Hematopoietic multipotent progenitor cell treated with erythropoietin and hydrocortisone succinate and interleukin-3 and kit ligand, for 15 days (in vitro differentiated cells): ENCODE measurements at places on chromosomes 6 and 20.

- no peak for DNase-seq
These were observed 36.1 kb downstream of the KIF16B start for GRCh38 chr20:16537025-16537665.

GRCh38 chr6:13120483-13121482 is 207.6 kb downstream of the TBC1D7 start:
- no peak for DNase-seq

GRCh38 chr6:121285041-121285440 is 49.2 kb downstream of the TBC1D32 start:
- DNase-seq: no peak

DNA sequence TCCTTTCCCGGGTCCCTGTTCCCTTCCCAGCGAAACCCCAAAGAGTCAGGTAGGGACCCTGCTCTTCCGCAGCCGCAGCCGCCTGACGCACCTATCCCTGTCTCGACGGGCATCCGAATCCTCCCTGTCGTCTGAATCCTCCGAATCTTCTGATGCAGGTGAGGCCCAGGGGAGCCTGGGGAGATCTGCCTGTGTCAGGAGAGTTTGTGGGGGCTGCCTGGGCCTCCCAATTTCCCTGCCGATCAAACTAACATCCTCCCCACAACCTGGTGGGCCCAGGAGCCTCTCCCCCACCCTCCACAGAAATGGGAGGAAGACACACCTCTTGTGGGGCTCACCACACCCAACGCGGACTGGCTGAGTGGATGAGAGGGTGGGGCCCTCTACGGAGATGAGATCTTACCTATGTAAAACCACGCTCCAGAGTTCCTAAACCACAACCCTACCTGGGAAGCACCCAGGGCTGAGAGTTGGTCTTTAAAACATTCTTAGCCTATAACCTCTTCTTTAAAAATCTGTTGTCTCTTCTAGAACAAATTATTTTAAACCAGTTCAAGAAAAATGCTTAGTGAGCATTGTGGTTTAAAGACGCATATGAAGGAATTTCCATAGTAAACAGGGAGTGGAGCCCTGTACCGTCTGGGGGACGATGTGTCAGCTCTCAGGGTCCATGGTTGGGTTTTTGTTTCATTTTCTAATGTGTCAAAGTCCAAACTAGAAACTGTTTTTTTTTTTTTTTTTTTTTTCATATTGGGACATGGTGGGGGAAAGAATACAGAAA is 1.7 kb downstream of the CDC25B start:
- peak; percentile 48 for DNase-seq

- no peak for DNase-seq
These were observed 379.0 kb downstream of the PHF3 start for GRCh38 chr6:64014595-64014994.

DNA sequence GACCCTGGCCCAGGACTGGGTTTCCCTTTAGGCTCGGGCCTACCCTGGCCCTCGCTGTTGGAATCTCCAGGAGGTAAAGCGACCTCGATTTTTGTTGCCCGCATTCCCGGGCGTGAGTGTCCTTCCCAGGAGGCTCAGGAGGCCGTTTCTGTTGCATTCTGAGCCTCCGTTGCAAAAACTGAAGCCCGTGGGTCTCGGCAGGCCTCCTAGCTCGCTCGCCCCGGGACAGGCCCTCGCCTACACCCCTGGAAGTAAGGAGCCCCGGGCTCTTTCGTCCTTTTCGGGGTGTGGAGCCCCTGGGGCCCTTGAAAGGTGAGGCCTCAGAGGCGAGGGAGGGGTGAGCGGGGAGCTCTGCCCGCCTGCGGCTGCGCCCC is 2.3 kb downstream of the NR2E1 start:
- no peak for DNase-seq

DNA sequence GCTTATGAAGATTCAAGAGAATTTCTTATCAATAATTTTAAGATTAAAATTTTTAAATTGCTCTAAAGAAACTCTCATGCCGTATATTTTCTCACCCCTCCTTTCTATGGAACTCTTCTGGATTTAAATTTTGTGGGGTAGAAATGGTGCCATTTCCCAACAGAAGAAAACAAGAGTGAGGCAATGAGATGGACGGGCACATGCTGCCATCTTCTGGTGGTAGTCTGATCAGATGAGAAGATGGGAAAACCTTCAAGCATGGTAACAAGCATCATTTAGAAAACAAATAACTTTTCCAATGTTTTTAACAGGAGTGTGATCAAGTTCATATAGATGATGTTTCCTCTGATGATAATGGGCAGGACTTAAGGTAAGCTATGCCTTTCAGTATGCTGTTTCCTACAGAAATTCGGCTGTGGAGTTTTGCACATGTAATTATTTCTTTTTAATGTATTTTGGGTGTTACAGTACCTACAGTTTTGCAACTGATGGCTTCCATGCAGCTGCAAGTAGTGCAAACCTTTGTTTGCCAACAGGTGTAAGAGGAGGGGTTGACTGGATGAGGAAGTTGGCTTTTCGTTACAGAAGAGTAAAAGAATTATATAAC is 271.4 kb downstream of the EYA4 start:
- peak; percentile 14 for DNase-seq

DNA sequence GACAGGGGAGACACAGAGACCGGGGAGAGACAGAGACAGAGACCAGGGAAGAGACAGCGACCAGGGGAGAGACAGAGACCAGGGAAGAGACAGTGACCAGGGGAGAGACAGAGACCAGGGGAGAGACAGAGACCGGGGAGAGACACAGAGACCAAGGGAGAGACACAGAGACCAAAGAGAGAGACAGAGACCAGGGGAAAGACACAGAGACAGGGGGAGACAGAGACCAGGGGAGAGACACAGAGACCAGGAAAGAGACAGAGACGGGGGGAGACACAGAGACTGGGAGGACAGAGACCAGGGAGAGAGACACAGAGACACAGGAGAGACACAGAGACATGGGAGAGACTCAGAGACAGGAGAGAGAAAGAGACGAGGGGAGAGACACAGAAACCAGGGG is 43.9 kb downstream of the YTHDF1 start:
- DNase-seq: no peak

DNA sequence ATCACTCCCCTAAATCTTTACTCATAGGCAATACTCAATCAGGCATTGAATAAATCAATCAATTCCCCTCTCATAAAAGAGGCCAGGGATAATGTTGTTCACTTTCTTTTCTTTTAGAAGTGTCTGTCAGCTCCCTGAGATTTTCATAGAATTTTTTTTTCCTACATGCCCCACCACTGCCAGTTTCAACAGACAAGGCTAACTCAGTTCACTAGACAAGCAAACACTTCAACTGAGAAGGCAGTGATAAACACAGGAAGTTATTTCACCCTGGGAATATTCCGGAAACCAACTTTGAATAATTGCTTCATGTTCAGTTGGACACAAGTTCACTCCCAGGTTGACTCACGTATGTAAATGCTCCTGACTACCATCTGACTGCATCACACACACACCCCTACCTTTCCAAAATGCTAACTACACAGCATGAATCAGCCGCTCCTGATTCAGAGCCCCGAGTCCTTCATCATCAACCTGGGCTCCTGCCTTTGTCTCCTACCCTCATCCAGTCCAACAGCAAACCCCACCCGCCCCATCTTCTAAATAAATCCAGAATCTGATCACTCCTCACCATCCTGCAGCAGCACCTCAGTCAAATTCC is 143.9 kb downstream of the BCAS1 start:
- no peak for DNase-seq
